ENCODE measurements at places on chromosomes 13 and 19. TPM values are rescaled to one million over a fixed set of nuclear protein-coding genes. Genes with fewer than 3 reads are reported as not detected.

The C13orf46 gene
- 2.7 TPM for total RNA-seq

DNA sequence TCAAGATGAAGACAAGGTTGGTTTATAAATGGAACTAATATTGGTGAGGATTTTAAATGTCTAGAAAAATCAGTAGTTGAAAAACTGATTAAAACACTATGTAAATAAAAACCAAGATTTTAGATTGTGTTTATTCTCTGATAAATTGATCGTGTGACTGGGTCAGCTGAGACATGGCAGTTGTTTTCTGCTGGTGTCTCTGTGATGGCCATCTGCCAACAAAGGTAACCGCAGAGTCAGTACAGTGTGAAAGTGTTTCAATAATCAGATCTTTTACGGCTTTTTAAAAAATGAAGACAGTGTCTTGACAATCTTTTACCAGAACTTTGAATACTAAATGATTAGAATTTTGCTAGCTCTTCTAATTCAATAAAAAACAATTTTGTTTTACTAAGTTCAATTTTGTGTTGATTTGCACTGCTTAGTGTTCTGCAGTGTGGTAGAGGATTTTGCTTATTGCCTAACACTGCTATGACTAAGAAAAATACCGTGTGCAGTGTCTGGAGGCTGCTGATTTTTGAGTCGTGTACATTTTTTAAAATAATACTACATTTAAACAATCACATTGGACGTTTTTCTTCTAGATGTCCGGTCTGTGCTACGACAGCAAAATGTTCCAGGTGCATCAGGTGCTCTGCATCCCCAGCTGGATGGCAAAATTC lies 32.7 kb upstream of the GPR183 start:
- DNase-seq, result peak; percentile 27
- H3K36me3 ChIP-seq, result peaks cover 3% of the 10 kb centered on the region

GRCh38 chr13:97471711-97472110 lies 37.7 kb downstream of the RAP2A start:
- no peak overlapping the region for H3K4me3 ChIP-seq
- H3K4me1 ChIP-seq, result no peaks in the 10 kb centered on the region
- no peak overlapping the region for H3K27ac ChIP-seq
- no peaks in the 10 kb centered on the region for H3K27me3 ChIP-seq

The FCGBP gene
- 0.39 TPM for total RNA-seq

- peaks cover 34% of the 10 kb centered on the region for H3K36me3 ChIP-seq
- peaks cover 7% of the 10 kb centered on the region for H3K4me1 ChIP-seq
- H3K27ac ChIP-seq, result no peak overlapping the region
- peaks cover 4% of the 10 kb centered on the region for H3K27me3 ChIP-seq
These were observed 5.9 kb upstream of the SAMD1 start for GRCh38 chr19:14096272-14096992.

DNA sequence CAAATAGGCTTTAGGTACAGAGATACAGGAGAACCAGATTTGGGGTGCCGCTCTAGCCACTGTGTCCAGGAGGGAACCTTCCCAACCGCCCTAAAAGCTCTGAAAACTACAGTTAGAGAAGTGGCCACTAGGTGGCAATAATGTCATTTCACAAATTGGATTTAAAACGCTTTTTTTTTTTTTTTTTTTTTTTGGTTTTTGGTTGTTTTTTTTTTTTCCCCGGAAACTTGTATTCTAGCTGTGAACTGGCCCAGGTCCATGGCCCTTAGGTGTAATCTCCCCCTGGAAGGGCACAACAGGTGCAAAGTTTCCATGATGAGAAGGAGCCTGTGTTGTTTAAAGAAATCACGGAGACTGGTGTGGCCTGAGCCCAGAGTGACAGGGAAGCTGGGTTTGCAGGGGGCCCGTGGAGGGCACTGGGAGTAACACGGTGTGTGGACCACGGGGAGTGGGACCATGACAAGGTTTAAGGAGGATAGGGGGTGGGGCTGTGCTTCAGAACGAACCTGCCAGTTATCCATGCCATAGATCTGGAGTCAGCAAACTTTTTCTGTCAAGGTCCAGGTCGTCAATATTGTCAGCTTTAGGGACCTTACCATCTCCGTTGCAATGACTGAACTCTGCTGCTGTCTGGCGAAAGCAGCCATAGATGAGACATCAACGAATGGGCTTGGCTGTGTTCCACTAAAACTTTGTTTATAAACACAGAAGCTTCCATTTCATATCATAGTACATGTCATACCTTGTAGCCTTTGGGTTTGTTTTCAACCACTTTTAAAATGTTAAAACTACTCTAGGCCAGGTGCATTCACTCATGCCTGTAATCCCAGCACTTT lies 10.1 kb downstream of the OR1I1 start:
- H3K36me3 ChIP-seq, result no peaks in the 10 kb centered on the region
- peaks cover 6% of the 10 kb centered on the region for H3K4me1 ChIP-seq
- H3K27me3 ChIP-seq, result peaks cover 9% of the 10 kb centered on the region
- peak; percentile 55 for DNase-seq
- no peak overlapping the region for H3K27ac ChIP-seq

GRCh38 chr13:59342400-59342799 lies 821.3 kb downstream of the DIAPH3 start:
- H3K36me3 ChIP-seq, result no peaks in the 10 kb centered on the region
- H3K27me3 ChIP-seq, result peaks cover 4% of the 10 kb centered on the region

The PCSK4 gene
- total RNA-seq, result 1.5 TPM
